ENCODE measurements at places on chromosomes 1 and 21.
A peak's percentile ranks its signal among the peaks of the same experiment; 100 is the strongest.

DNA sequence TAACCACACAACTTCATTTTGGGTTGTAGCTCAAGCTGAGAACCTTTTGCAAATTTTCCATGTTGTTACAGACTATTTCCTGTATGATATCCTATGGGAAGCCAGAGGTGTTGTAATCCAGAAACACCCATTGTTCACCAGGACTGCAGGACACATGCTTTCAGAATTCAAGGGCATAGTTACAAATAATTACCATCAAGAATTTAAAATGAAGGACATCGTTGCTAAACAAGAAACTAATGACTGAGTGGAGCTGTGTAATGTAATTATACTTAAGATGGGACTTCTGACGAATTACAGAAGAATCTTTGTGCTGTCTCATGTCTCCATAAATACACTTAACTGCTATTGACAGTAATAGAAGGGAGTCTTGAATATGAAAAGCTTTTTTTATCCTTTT is 47.6 kb upstream of the HOOK1 start:
- DNase-seq = no peak

DNA sequence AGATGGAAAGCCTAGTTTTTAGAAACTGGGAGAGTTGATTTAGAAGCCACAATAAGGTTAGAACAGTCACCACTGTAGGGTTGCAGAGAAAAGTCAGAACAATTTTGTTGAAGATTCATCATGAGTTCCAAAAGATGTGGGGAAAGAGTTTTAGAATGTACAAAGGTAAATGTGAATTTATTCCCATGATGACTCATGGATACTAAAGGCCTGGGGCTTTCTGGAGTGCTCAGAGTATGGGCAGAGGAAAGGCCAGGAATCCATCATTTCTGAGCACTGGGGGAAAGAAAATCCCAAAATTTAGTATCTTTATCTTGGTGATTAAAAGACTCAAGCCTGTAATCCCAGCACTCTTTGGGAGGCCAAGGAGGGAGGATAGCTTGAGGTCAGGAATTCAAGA is 17.8 kb downstream of the YBX1 start:
- DNase-seq = no peak

GRCh38 chr1:86154571-86155050 is 2.0 kb downstream of the COL24A1 start:
- no peak for DNase-seq

DNA sequence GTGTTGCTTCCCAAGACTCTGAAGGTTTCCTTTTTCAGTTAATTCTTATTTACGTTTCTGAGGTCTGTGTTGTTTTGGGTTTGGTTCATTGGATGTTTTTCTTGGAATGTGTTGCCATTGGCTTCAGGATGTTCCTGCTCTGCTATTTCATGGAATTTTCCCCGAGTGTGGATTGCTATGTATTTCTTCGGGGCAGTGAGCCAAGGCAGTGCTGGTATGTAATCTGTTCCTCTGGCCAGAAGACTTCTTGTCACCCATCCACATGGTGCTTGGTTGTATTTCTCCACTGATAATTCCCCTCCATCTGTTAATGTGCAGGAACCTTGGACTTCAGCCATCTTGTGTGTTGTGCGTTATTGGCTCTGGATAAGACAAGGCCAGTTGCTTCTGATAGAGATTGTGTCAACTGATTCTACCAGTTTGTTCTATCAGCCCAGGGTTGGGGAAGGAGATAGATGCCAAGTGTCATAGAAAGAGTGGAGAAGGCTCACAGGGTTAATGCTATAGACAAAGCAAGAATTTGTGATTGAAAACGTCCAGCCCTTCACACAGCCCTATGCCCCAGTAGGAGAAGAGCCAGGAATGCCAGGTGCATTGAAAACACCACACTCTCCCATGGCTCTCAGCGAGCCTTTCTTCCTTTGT is 505.2 kb downstream of the PLPP3 start:
- peak; percentile 73 for DNase-seq

GRCh38 chr1:13896932-13897331 is 196.9 kb downstream of the PRDM2 start:
- no peak for DNase-seq

DNA sequence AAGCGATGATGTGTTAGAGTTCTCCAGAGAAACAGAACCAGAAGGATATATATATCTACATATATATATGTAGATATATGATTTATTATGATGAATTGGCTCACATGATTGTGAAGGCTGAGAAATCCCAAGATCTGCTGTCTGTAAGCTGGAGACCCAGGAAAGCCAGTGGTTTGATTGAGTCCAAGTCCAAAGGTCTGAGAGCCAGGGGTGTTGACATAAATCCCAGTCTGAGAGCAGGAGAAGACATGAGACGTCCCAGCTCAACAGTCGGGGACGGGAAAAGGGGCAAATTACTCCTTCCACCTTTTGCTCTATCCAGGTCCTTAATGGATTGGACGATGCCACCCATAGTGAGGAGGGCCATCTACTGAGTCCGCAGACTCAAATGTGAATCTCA is 126.6 kb downstream of the PRDM2 start:
- no peak for DNase-seq

DNA sequence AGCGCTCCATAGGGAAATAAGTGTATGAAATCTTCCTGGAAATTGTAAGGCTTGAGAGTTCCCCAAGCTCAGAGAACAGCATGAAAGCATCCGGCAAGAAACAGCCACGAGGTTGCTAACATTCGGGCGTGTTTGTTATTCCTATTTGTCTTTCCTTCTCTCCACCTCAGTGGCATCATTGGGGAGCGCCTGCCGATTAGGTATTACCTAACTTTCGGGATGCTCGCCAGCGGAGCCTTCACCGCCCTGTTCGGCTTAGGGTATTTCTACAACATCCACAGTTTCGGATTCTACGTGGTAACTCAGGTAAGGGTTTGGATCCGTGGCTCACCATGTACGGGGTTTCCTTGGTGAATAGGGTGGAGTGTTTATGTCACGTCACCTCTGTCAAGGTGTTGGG is 25.7 kb downstream of the SLC37A1 start:
- no peak for DNase-seq

DNA sequence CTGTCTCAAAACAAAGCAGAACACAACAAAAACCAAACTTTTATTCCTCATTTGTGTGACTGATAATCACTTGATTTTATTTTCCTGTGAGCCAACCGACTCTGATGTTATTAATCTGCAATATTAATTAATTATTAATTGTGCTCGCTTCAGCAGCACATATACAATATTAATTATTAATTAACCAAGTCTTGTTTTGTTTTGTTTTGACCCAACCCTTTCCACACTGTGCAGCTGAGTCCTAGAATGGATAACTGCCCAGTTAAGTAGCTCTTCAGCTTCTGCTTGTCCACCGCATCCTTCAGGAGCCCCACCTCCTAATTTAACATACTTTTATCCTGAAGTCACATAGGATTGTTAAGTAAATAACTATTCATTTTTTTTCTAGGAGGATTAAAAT is 47.4 kb upstream of the EXO1 start:
- DNase-seq = no peak

DNA sequence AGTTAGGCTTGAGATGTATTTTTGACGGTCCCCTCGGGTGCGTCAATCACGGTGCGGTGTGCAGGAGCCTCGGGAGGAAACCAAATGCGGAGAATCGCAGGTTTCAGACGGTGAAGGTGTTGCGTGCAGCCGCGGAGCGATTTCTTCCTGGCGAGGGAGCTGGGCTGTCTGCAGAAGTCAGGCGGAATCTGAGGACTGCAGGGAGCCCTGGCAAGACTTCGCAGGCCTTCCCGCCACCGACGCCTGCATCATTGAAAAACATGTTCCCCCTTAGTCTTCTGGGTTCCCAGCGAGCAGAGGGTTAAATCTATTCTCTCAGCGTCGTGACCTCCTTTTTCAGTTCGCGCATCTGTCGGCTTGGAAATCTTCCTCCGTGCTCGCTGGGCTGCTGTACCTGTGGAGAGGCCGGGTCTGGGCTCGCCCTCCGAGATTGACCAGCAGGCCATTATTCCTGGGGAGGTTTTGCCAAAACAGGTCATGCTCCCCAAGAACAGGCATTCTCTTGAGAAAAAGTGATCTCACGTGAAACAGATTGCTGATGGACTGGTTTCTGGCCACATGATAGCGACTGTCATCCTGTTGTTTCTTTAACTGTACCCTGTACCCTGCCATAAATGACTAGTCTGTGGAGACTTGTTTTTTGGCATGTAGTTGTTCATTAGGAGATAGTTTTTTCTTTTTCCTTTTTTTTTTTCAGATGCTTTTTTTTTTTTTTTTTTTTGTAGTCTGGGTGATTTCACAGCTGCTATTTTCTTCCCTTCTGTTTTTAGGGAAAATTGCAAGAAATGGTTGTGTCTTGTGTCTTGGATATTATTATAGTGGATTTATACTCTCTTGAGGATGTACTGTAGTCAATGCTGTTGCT is 894 bp downstream of the EPB41 start:
- DNase-seq = no peak

DNA sequence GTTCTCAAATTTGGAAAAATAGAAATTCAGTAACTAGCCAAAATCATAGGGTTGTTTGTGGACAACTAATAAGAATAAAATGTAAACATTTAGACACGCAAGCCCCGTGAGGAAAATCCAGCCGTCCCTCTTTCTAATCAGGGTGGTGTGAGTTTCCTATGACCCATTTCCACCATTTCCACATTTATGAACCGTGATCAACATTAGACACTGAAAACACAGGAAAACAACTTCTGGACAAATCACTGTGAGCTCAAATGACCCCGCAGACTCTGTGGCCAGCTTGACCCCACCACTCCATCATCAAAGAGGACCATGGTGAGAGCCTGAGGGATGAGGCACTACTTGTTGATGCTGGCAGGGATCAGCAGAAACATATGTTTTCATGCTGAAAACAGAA is 101.0 kb downstream of the SIM2 start:
- no peak for DNase-seq

DNA sequence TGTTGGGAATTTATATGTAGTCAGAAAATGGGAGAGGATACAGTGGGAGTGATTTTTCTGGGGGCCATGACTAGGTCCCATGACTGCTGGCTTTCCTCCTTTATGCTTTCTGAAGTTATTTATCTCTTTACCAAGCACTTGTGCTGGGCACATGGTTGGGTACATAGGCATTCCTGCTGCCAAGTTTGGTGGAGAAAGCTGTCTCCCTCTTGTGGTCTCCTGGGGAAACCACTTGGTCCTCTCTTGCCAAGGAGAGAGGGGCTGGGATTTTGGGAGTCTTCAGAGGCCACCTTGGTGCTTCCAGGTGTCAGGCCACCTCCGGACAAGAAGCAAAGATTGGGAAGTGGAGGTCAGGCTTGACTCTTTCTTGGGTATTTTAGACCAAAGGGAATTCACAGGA is 120.2 kb upstream of the KCNE2 start:
- no peak for DNase-seq

GRCh38 chr21:25568246-25568645 is 39.0 kb downstream of the MRPL39 start:
- DNase-seq = no peak

DNA sequence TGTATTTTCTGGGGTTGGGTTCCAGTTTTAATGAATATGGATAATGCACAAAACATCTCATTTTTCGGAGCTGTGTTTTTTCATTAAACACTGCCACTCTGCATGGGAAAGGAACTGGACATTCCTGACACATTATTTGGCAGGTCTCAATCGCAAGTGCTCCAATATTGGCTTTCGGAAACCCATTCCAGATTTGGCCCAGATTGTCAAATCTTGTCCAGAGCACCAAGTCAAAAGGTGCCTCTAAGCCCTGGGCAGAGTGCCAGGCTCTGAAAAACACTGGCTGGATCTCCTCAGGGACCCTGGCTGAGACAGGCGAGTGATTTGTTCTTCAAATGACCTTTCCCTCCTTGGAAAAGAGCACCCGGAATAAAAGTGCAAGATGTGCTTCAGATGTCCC is 68.4 kb upstream of the MRPS6 start:
- DNase-seq = no peak

- DNase-seq = no peak
These were observed 2.0 kb downstream of the EDARADD start for GRCh38 chr1:236395947-236396664.

- no peak for DNase-seq
These were observed 82.0 kb upstream of the ESRRG start for GRCh38 chr1:216805233-216805632.

GRCh38 chr1:192518700-192519099 is 56.9 kb upstream of the RGS1 start:
- DNase-seq = no peak

- no peak for DNase-seq
These were observed 348.7 kb downstream of the PAPPA2 start for GRCh38 chr1:176811511-176812288.

DNA sequence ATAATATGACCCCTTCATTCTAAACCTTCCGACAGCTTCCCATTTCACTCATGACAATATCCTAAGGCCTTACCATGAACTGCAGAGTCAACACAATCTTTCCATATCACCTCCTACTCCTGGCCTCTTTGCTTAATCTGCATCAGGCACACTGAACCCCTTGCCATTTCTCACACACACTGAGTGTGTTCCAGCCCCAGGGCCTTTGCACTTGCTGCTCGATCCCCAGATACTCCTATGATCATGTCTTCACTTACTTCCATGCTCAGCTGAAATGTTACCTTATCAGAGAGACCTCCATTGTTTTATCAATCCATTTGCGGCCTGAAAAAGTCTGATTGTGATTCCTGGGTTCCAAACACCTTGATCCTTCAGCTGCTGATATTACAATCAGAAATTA is 47.0 kb downstream of the ETS2 start:
- no peak for DNase-seq

- DNase-seq = no peak
These were observed 92.2 kb downstream of the GRIK3 start for GRCh38 chr1:36942148-36942547.

GRCh38 chr1:201675143-201675542 is 136.2 kb downstream of the NAV1 start:
- DNase-seq = no peak

GRCh38 chr1:31248276-31248675 is 8.6 kb upstream of the NKAIN1 start:
- no peak for DNase-seq

DNA sequence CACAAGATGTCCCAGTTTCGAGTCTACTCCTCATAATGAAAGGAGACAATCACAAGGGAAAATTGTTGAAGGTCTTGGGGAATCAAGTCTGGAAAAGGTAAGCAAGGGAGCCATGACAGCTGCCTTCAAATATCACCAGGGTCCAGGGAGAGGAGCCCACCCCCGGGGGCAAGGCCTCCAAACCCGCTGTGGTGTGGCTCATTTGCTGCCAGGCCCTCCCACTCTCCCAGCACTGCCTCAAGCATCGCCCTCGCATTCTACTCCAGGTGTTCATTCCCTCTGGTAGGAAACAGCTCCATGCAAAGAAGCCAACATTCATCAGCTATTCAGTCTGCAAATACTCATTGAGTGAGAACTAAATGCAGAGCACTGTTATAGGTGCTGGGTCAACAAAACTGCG is 8.6 kb downstream of the S100A9 start:
- DNase-seq = no peak

DNA sequence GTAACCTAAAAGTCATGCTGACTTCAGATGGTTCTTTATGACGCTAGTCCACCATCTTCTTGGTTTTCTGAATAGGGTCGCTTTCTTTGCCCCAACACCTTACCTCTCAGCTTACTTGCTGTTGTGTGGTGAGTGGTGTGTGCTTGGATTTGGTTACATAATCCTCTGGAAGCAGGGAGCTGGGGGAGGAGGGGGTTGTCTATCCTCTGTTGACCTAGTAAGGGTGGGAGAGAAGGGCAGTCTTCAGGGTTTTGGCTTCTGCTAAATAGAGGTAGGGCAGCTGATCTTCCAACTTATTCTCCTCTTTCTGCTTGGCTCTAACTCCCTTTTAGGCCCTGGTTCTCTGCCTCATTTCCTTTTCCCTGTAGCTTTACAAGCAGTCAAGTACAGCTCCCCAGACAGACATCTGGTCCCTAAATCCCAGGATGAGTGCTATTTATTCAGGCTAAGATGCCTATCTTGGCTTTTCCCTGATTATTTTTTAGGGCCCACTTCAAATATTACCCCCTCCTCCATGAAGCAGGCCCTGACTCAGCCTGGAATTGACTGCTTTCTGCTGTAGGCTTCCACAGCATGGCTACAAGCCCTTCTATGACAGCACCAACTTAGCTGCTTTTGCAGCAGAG is 6.4 kb upstream of the REN start:
- DNase-seq = no peak
